Stimulated activated naive CD8-positive, alpha-beta T cell treated with anti-CD3 and anti-CD28 coated beads, Interleukin-15, Interleukin-2, amounts not matched to agents 100 U/mL and 50 U/mL, for 24 hours (primary cell): ENCODE measurements at places on chromosomes 2 and 18.

GRCh38 chr2:72974436-72974754, 57.1 kb downstream of the EMX1 start:
- DNase-seq, result no peak

- no peak for DNase-seq
Observed at GRCh38 chr2:150346806-150347205, 140.7 kb downstream of the RND3 start.

DNA sequence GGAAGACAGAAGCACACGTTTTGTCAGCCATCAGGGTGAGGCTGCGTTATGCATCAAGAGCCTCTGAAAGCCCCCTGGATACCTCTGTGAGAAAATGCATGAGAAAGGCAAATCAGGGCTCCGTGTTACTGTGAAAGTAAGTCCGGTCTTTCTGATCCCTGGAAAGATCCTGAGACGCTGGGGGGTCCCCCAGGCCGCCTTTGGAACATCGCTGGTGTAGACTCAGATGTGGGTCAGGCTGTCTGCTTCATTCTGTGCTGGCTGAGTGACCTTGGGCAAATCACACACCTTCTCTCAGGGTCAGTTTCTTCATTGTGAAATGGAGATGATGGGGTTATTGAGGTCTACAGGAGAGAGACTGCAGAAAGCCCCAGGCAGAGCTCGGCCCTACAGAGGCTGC, 42.0 kb upstream of the HS6ST1 start:
- no peak for DNase-seq

DNA sequence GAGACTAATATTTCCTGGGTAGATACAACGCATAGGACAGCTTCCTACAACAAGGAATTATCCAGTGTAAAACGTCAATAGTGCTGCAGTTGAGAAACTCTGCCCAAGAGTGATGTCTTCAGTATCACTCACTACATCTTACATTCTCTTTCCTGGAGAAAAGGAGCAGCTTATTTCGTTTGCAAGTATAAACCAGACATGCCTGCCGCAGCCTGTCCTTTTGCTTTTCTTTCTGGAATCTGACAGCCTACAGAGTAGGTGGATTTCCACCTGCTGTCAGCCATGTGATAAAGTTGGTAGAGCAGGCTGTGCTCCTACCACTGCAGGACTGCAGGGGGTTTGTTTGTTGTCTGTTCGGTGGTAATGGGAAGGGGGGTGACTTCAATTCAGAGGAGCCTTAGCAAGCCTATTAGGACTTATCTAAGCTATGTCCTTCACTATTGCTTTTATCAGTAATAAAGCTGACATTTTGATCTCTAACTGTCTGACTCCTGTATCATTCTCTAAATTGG, 439.1 kb downstream of the GRB14 start:
- DNase-seq, result no peak

DNA sequence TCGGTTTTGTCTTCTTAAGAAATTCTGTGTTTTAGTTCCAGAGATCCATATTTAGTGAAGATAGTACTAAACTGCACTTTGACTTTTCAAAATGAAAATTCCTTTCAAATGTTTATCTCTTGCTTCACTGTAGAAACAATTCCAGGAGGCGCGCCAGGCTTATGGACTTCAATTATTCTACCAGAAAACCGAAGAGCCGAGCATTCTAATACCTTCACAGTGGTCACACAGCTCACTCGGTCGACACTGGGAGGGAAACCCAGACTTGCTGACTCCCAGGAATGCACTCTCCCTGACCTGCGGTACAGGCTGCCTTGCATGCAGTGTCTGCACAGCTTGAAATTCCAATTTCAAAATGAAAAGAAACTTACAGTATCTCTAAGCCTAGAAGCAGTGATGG, 119.9 kb upstream of the PIEZO2 start:
- DNase-seq, result no peak

DNA sequence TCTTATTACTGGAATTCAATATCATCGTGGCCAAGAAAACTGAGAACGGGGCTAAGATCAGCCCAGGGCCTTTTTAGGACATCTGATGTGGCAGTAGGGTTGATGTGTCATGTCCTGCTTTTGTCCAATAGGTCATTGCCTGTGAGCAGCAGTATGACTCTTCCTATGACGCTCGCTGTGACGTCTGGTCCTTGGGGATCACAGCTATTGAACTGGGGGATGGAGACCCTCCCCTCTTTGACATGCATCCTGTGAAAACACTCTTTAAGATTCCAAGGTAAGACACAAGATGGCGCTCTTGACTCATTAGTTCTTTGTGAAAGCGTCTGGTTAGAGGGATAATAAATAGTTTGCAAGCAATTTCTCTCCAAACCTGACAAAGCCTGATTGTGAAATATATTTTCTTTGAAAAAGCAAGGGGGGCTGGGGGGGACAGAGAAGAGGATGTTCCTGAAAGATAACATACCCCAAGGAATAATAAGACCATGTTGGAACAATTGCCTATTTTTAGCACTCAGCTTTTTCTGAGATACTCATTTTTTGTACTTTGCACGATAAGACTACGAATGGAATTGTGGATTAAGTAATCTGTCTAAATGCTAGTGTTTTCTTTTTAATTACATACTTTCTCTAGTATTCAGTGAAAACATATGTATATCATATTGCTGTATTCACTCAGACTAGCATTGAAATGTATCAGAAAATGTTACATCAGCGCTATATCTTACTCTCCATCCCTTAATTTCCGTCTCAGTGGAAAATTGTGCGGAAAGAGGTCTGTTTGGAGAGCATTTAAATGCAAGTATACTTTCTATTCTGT, 58.1 kb downstream of the MYO3B start:
- peak; percentile 7 for DNase-seq

DNA sequence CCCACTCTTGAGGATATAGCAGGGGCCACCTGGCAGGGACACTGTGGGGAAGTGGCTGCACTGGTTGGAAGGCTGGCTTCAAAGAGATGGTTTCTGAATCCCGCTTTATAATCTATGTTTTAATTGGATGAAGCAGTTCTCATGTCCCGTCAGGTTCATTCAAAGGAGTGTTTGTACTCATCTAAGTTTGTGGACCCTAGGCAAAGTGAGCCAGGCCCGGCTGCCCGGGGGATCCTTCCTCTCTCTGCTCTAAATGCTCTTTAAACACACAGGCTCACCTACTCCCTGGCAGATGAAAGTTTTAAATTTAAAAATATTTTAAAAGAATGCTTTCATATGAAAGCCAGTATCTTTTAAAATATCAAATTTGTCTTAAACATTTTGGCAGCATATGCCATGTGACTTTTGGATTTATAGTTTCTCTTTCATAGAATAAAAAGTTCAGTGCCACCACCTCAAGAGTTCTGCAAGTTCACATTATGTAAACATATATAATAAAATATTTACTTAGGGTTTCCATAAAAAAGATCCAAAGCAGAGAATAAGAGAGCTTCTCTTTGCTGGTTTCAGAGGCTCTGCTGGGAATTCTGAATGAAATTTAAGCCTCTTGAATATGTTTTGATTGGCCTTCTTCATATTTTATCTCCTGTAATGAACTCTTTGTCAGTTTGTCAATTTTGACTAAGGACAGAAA, 143.5 kb upstream of the ALPP start:
- DNase-seq, result no peak

DNA sequence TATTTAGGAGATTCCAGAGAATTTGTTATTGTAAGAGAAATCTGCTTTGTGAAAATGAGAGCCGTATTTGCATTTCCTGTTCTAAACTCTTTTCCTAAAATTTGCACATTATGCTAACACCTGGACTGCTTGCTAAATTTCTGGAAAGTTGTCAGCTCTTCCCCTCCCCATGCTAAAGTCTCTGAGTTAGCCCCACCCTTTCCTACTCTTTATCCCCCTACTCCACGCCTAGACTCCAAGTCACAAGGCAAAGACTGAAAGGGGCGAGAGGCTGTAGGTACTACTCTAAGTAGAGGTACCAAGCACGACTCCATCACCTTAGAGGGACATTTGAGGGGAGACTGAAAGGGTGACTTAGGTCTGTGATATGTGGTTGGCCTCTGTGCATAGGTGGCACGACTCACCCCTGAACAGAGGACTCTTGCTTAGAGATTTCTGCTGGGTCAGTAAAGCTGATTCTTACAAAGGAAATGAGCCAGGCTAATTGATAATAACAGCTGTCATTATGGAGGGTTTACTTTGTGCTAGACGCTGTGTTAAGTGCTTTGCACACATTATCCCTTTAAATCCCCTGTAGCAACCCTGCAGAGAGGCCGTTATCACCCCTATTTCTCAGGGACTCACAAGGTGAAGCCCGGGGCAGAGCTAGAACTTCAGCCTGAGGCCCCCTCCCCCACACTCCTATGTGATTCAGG, 373.5 kb downstream of the EN1 start:
- no peak for DNase-seq

- DNase-seq, result no peak
Observed at GRCh38 chr2:179612108-179612507, 249.3 kb downstream of the ZNF385B start.

GRCh38 chr2:200456567-200456966, 53.3 kb downstream of the KCTD18 start:
- no peak for DNase-seq
